Activated T-cell treated with anti-CD3 and anti-CD28 coated beads for 24 hours (primary cell): ENCODE measurements at places on chromosomes 13 and 19.

GRCh38 chr19:1489463-1490310 is 463 bp downstream of the PCSK4 start:
- DNase-seq = no peak

GRCh38 chr19:46040952-46041500 is at the start of gene IGFL4:
Gene IGFL4 (minus strand): TSS chr19:46041002. CDS start chr19:46040962, 40 bp downstream.
- DNase-seq = no peak

DNA sequence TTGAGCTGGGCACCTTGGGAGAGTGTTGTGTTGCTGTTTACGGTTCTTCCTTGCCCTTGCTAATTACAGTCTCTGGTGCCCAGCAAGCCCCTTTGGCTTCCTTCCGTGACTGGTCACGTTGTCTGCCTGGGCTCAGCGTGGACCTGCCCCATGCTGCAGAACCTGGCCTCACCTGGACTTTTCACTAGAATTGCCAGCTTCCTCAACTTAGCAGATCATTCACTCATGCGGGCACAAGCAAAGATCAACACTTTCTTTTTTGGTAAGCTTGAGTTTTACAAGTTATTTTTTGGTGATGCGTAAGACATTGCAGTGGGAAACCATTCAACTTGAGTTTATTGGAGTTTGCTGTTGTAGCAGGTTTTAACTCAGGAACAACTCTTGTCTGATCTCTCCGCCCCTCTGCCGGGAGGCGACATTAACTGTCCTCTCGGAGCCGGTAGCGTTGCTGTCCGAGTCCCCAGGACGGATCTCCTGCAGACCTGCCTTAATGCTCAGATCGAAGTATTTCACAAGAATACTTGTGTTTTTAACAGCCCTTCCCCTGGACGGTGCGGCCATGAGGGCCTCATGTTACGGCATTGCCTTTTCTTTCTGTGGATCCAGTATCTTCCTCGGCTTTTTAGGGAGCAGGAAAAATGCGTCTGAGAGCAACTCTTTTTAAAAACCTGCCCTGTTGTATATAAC is 15.7 kb upstream of the TEX29 start:
- no peak for DNase-seq

- no peak for DNase-seq
Measured at GRCh38 chr13:30872685-30873461, 33.2 kb upstream of the MEDAG start.

DNA sequence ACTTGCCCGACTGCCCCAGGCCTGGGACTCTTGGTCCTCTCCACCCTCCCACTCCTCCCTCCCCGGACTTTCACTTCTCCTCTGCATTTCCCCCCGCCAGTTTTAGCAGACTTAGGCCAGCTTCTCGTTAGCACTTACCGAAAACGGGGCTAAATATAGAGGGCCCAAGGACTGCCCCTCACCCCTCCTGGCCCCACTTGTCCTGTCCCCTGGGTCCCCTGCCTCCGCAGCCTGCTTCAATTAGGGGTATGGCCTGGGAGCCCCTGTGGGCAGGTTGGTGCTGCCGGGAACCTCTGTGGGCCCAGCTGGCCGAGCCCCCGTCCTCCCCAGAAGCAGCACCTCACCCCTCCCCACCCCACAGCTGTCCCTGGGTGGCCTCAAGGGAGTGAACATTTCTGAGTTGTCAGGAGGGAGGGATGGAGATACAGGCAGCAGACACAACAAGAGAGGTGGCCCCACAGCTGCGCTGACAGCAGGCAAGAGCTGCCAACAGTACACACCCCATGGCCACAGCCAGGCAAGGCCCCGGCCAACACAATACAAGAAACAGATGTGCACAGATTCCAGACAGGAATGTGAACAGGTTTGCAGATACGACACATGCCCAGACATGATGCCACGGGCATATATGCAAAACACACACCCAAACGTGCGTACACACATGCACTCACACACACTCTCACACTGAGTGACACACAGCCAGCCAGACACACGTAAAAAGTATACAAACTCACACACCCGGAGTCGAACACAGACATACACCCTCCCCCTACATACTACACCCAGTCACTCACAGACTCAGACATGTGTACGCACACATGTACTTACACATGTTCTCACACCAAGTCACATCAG is 2.6 kb downstream of the POU2F2 start:
- no peak for DNase-seq

DNA sequence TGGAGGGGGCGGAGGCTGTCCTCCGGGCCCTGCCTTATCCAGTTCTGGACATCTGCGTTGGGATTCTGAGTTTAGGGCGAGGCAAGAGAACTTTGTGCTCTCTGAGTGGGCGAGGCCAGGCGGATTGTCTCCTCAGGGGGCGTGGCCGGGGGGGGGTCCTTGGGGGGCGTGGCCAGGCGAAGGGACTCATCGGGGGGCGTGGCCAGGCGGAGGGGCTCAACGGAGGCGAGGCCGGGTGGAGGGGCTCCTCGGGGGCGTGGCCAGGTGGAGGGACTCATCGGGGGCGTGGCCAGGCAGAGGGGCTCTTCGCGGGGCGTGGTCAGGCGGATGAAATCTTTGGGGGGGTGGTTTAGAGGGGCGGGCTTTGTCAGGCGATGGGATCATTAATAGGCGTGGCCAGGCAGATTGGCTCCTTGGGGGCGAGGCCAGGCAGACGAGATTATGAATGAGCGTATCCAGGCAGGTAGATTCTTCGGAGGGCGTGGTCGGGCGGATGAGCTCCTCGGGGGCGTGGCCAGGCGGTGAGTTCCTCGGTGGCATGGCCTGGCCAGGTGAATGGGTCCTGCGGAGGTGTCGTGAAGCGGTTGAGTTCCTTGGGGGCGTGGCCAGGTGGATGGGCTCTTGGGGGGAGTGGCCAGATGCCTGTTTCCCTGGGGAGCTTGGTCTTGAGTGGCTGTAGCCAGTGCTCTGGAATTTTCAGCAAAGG is 10.3 kb upstream of the CACNG7 start:
- DNase-seq = no peak

DNA sequence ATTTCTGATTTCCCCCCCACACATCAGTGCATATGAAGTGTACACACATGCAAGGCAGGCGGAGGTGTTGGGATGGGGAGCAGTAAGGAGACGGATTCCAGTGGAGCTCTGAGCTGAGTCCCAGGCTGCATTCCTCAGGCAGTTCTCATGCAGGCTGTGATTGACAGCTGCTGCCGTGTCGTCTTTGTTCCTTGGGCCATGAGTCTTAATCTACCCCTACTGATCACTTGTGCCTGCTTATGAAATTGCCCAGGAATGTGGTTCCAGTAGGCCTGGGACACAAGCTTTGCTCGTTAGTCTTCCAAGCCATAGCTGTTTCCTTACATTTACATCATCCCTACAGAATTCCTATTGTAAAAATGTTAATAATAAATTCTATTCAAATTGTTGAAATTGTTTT is 1241.9 kb downstream of the UQCRFS1 start:
- no peak for DNase-seq

DNA sequence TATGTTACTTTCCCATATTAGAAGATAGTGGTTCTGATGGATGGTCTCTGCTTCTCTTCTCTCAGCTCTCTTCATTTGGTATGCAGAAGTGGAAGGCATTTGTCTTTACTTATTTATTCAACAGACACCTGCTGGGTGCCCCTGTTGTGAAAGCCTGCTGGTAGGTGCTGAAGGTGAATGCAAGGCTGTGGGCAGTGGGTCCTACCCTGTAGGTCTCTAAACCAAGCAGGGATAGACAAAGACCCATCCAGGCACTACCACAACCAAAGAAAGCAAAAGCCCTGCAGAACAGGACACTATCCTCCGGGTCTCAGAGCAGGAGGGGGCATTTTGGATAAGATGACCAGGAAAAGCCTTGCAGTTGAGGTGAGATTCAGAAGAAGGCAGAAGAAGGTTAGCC is 106.1 kb downstream of the STARD13 start:
- no peak for DNase-seq

- peak; percentile 60 for DNase-seq
Measured at GRCh38 chr19:35248310-35249145, at the start of gene LSR. Gene LSR (plus strand): TSS chr19:35249002. CDS start chr19:35249023, 21 bp downstream.

DNA sequence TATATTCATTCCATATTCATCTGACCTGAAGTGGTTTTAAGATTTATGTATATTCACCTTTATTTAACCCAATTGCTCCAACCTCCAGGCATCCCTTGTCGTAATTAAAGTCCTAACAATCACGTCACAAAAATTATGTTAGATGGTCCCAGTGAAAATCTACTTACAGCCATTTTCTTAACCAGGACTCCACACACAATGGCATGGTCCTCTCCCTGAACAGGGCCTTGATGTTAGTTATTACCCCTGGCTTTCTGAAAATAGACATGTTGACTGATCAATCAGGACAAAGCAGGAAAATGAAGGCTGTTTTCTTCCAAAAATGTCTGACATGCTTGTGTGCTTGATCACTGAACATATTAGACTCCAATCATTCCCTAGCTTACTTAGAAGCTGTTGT is 542.7 kb upstream of the SLITRK5 start:
- no peak for DNase-seq

DNA sequence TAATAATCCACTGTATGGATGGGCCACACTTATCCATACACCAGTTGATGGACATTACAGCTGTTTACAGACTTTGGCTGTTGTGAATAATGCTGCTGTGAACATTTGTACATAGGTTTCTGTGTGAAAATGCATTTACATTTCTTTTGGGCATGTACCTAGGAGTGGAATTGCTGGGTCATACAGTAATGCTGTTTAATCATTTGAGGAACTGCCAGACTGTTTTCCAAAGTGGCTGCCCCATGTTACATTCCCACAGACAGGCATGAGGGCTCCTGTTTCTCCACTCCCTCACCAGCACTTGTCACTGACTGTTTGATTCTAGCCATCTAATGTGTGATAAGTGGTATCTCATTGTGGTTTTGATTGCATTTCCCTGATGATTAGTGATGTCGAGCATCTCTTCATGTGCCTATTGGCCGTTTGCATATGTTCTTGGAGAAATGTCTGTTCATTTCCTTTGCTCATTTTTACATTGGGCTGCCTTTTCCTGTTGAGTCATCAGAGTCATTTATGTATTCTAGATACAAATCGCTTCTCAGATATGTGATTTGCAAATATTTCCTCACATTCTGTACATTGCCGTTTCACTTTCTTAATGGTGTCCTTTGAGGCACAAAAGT is 12.8 kb downstream of the TMEM255B start:
- no peak for DNase-seq

DNA sequence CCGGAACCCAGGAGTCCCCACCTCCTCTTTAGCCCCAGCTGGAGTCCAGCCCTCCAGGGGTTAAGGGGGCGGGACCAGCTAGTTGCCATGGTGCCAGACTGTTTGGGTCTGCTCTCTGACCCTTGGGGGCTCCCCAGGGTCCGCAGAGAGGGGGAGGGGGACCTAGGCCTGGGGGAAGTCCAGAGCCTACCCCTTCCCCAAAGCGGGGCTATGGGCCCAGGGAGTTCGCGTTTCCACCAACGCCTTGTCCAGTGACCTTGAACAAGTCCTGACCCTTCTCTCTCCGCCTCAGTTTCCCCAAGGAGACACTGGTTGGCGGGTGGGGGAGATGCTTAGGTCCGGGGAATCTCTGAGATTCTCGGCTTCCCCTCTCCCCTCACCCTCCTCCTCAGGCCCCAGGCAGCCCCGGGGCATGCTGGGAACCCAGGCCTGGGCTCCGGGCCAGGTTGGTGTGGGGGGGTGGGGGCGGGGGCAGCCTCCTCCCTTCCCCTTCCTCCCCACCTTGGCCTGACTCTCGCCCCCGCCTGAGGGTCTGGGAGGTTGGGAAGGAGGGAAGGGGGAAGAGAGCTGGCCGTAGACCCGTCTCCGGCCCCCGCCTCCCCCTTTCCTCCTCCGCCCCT is 2.6 kb upstream of the SPACA6 start:
- peak; percentile 43 for DNase-seq

DNA sequence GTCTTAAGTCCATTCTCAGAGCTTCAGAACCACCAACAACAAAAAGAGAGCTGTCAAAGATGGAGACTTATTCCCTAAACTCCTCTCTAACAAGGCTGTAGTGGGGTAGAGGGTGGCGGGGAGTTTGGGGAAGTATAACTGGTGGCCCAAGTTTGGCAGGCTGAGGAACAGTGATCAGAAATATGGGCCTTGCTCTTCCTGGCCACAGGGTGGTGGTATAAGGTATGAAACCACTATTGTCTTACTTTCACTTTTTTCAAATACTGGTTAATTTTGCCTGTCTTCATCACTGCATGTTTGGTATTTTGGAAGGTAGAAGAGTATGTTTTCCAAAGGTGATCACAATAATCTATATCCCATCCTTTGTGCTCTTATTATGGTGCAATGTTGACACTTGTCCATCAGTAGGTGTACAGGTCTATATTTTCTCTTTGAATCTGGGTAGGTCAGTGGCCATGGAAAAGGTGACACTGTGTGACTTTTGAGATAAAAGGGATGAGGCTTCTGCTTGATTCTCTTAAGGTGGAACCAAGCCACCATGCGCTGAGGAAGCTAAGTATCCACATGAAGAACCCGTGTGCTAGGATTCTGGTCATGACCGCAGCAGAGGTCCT is 23.2 kb upstream of the GPC5 start:
- no peak for DNase-seq

- DNase-seq = no peak
Measured at GRCh38 chr19:46787331-46788261, 798 bp downstream of the SLC1A5 start.
